Activated B cell treated with CpG ODN at 0.5 μM for 24 hours (primary cell): ENCODE measurements at places on chromosomes 6 and 20.
A peak's percentile ranks its signal among the peaks of the same experiment; 100 is the strongest.

DNA sequence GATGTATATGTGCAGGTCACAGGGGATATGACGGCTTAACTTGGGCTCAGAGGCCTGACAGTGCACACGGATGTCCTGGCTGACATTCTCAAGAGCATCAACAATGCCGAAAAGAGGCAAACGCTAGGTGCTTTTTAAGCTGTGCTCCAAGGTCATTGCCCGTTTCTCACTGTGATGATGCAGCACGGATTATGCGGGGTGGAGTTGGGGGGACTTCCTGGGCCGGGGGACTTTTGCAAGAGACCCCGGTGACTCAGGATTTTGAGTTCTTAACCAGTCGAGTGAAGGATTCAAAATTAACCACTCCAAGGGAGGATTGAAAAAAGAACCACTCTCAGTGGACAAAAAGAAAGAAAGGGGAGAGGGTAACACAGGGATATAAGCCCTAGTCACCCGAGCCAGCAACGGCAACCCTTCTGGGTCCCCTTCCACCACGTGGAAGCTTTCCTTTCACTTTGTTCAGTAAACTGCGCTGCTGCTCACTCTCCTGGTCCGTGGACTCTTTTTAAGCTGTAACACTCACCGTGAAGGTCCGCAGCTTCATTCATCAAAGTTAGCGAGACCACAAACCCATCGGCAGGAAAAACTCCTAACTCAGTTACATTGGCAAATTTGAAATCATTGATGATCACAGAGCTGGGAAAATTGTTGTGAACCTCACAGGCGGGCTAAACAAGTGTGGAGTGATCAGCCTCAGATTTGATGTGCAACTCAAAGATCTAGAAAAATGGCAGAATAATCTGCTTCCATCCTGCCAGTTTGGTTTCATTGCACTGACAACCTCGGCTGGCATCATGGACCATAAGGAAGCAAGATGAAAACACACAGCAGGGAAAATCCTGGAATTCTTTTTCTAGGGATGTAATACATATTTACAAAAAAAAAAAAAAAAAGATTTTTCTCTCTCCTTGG, 199.3 kb downstream of the ARID1B start:
- no peak for DNase-seq

DNA sequence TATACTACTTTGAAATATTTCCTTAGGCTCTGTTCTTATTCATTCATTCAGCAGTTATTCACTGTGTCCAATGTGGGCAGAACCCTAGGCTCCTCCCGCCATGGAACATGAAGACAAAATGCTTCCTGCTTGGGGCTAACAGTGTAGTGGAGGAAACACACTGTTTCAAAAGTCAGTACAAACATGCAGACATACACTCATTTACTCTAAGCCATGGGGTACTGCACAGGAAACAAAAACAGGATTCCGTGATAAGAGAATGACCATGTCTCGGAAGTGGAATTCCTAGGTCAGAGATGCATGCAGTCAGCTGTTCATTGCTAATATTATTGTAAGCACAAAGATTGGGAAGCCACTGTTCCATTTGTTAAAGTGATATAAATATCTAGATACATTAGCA, 18.4 kb upstream of the FAM209A start:
- no peak for DNase-seq

GRCh38 chr6:124164343-124164742, 360.7 kb downstream of the NKAIN2 start:
- DNase-seq = no peak

GRCh38 chr6:44078827-44079671, 48.2 kb downstream of the MRPL14 start:
- DNase-seq = peak; percentile 46

DNA sequence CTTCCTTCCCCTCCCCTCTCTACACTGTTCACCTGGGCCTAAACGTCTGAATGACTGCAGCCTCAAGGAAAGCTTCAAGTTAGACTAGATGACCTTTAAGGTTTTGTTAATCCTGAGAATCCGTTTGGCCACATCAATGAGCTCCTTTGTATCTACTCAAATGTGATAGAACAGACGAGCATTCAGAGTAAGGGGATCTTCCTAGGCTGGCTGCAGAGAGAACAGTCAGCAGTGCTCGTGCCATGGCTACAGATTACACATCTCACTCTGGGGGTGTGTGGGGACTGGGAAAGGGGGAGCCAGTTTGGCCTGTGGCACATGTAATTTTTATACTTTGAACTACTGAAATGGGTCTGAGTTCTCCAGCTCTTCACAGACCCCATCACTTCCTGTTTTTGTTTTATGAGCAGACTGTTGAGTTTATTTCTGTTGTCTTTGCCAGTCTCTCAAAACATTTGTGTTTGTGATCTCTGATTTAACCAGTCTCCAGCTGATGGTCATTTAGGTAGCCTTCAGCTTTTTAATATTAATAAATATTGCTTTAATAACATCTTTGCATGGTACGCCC, 50.9 kb downstream of the KCNS1 start:
- no peak for DNase-seq

DNA sequence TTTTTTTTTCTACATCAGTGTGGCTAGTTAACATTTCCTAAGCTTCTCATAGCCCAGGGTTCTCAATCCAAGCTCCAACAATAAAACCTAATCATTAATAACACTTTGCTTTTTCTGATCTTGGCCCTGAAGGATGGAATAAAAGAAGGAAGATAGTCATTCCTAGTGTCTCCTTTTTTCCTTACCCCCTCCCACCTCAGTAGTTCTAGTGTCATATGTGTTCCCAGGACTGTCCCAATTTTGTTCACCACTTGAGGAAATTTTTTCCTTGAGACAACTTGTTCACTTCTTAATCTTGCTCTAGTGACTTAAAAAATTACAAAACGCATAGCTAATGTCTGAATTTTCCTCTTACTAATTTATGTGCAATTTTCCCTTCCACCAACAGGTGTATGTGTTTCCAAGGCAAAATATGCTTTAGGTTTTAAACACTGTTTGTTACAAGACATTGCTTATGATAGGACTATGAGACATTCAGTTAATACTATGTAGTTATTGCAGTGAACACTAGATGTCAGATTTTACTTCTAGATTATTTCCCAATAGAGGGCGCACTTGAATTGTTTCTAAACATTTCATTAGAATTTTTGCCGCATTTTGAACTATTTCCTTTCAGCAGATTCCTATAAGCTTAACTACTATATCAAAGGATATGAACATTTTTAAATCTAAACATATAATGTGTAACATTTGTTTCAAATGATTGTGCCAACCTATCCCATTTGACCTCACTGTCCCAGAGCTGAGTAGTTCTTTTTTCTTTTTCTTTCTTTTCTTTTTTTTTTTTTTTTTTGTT, 18.5 kb upstream of the C6orf141 start:
- DNase-seq = no peak

GRCh38 chr20:16581241-16581640, 8.0 kb upstream of the KIF16B start:
- DNase-seq = no peak

DNA sequence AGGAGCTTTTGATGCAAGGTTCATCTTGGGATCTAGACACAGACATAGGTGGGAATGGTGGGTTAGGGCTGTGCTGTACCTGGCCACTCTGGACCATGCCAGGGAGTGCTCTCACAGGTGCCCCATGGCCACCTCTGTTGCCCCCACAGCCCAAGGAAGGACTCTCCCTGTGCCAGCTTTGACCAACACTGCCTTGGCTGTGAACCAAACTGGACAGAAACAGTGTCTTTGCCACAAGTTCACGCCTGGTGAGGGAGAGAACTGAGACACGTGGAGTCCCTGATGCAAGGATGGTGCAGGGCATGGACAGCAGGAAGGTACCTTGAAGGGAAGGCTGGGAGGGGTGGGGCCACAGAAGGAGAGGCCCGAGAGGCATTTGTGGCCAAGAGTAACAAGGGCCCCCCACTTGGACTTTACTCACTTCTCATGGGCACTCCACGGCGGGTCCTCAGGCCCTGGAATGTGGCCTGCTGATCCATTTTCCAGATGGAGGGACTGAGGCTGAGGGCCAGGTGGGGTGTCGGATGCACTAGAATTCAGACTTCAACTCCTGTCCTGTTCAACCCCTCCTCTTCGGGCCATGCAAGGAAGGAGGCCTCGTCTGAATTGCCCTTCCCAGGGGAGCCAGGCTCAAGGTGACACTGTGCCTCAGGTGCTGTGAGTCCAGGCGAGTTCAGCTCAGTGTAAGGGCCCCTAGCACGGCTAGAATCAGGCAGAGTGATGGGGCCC, 103.3 kb downstream of the YTHDF1 start:
- no peak for DNase-seq

GRCh38 chr20:10504994-10505730, 70.1 kb downstream of the SLX4IP start:
- DNase-seq = no peak

- DNase-seq = no peak
Observed at GRCh38 chr20:10649797-10650160, 24.0 kb downstream of the JAG1 start.

GRCh38 chr6:166830891-166831363, 125.4 kb downstream of the RNASET2 start:
- no peak for DNase-seq

GRCh38 chr6:158160932-158161539, 7.0 kb downstream of the SERAC1 start:
- DNase-seq = no peak

DNA sequence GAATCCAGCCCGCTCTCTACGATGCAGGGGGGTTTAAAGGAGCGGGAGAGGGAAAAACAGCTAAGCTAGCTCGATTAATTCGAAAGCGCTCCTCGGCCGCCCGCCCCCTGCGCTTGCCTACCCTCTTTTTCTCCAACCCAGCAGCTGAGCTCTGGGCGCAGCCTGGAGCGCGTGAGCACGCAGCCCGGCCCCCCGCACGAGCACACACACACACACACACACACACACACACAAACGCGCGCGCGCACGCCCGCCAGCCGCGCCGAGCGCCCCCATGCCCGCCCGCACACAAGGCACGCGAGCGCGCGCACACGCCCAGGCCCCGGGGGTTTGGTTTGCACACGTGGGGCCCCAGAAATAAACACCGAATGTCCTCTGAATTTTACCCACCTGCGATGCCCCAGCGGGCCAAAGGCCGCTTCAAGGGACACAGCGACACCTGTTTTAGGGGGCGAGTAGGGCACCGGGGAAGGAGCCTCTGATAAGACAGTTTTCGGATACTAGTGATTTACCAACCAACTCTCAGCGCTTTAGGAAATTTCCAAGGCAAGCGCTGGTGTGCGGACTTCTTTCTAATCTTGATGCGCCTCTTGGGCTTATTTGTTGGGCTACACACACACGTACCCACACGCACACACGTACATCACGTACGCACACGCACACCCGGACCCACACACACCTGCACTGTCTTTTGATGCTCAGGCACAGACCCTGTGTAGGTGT, 802 bp upstream of the NRN1 start:
- no peak for DNase-seq

DNA sequence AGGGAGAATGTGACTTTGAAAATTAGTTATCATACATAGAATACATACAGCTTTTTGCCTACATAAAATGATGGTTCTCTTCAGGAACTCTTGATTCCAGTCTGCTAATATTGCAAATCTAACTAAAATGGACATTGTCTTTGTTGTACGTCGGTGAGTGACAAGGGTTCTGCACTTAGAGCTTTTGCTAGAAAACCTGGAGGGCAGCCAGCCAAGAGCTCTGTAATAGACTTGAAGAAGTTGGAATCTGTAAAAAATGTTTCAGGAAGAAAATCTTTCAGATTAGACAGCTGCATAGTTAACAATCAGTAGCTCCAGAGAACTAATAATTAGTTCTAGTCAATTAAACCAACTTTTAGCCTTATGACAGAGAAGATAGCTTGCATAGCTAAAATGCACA, 138.3 kb downstream of the FLRT3 start:
- DNase-seq = no peak

- no peak for DNase-seq
Observed at GRCh38 chr6:85459224-85459901, 9.5 kb downstream of the NT5E start.

GRCh38 chr6:113968472-113968871, 2.5 kb downstream of the HDAC2 start:
- DNase-seq = no peak

DNA sequence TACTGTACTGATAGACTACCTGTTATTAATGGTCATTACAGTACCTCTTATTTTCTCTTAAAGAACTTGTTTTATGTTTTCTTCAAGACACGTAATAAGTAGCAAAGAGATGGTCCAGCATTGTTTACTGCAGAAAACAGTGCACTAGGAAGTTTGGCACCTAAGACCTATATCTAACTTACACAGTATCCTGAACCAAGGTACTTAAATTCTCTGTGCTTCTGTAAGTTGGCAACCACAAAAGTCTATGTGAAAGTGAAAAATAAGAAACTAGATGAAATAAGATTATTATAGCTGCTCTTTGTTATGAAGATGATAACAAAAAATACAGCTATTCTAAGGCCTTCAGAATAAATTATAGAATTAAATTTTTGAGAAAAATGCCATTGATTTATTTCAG, 411.7 kb upstream of the SOX4 start:
- DNase-seq = no peak

GRCh38 chr20:63273635-63274380, 1.2 kb downstream of the ARFGAP1 start:
- no peak for DNase-seq

- no peak for DNase-seq
Observed at GRCh38 chr20:14299831-14300230, 37.6 kb downstream of the FLRT3 start.

DNA sequence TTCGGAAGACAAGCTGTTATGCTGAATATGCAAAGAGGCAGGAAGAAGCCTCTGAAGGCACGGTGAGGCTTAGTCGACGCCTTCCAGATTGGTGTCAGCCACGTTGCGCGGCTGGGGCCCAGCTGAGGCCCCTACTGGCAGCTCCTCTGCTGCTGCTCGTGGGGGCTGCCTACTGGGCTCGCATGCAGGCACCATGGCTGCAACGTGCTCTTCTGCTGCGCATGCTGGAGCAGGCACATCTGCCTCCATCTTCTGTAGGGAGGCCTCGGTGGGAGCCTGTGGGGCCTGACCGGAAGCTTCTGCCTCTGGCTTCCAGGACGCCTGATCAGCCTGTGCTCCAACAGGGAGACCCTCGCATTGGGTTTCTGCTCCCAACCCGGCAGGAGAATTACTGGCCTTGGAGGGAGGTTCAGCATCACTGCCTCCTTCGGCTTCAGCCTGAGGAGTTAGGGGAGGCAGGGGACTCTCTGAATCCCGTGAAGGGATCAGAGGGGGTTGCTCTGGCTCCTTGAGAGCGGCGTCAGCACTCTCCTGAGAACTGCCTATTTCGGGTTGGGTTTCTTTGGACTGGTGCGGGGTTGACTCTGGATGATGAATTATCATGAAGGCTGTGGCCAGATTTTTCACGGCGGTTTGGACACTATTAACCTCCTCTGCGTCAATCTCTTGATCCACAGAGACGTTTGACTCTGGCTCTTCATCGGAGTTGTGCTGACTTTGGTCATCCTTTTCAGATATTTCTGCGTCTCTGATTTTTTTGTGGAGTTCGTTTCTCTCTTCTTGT, 49.1 kb downstream of the TXLNB start:
- DNase-seq = no peak

DNA sequence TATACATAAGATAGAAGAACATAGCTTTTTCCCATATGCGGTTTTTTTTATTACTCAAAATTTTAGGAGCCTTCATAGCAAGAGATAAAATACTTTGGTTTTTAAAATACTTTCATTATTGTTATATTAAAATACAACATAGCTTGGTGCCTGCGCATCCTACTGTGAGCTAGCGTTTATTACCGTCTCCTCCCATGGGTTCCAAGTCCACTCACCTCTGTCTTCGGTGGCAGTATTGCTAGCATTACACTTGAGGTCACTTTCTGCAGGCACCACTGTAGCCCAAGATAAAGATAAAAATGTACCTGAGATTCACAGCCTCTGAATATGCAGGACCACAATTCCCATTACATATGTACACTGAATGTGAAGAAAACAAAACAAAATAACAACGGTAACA, 326.7 kb downstream of the TPBG start:
- no peak for DNase-seq
